ENCODE measurements at places on chromosomes 2 and 18.

GRCh38 chr2:59885541-59885940, 667.9 kb downstream of the BCL11A start:
- no peak for DNase-seq

GRCh38 chr2:227164763-227165291, 403 bp downstream of the COL4A3 start:
- no peak for DNase-seq

GRCh38 chr18:62069556-62069955, 117.3 kb downstream of the PIGN start:
- no peak for DNase-seq

- no peak for DNase-seq
Measured at GRCh38 chr2:161417438-161418274, 1.6 kb downstream of the TBR1 start.

DNA sequence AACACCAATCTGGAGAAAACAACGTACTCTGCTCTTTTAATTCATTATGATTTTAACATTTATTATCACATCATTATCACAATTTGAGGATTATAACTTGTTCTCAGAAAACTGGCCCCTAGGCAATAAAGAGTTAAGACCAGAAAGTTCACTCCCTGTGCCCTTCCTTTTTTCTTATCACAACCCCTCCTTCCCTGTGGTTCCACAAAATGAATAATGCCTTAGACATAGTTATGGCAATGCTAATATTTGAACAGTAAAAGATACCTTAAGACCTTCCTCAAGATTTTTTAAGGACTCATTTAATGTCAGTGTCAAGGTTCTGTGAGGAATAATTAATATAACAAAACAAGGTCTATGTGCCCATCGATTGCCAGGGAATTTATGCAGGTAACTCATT, 596.2 kb downstream of the ARHGAP15 start:
- no peak for DNase-seq

- no peak for DNase-seq
Measured at GRCh38 chr2:218501665-218502064, 66.5 kb downstream of the USP37 start.

- no peak for DNase-seq
Measured at GRCh38 chr18:1916869-1917523, 654.3 kb downstream of the METTL4 start.

- no peak for DNase-seq
Measured at GRCh38 chr2:111938392-111938791, 40.0 kb downstream of the MERTK start.

GRCh38 chr2:1481406-1482252, 68.4 kb downstream of the TPO start:
- no peak for DNase-seq

DNA sequence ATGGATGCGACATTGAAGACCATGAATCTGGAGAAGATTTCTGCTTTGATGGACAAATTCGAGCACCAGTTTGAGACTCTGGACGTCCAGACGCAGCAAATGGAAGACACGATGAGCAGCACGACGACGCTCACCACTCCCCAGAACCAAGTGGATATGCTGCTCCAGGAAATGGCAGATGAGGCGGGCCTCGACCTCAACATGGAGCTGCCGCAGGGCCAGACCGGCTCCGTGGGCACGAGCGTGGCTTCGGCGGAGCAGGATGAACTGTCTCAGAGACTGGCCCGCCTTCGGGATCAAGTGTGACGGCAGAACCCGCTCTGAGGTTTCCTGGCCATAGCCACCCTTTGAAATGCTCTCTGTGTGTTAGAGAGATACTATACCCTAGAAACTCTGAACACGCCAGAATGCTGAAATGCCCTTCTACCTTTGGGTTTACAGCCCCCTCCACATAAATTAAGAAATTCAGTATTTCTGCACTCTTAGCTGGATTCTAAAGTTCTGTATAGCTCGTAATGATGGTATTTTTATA, 659 bp downstream of the CHMP1B start:
- peak; percentile 16 for DNase-seq

DNA sequence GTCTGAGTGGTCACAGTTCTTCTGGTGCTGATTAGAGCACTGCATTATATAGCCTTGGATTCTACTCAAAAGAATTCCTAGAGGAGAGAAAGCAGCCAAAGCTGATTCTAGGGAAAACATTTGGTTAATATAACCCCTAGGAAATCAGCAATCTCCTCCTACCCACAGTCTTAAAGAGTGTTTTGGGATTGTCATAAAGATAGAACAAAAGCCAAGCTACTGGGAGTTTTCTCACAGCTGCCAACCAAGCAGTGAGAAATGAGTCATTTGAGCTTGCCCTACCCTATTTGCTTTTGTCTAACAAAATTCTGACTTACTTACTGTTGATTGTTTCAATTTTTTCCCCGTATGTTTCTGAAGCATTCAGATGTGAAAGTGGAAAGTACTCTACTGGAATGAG, 469.3 kb downstream of the PLCL1 start:
- DNase-seq, result no peak

GRCh38 chr2:216292886-216293301, 79.4 kb downstream of the MARCHF4 start:
- no peak for DNase-seq

DNA sequence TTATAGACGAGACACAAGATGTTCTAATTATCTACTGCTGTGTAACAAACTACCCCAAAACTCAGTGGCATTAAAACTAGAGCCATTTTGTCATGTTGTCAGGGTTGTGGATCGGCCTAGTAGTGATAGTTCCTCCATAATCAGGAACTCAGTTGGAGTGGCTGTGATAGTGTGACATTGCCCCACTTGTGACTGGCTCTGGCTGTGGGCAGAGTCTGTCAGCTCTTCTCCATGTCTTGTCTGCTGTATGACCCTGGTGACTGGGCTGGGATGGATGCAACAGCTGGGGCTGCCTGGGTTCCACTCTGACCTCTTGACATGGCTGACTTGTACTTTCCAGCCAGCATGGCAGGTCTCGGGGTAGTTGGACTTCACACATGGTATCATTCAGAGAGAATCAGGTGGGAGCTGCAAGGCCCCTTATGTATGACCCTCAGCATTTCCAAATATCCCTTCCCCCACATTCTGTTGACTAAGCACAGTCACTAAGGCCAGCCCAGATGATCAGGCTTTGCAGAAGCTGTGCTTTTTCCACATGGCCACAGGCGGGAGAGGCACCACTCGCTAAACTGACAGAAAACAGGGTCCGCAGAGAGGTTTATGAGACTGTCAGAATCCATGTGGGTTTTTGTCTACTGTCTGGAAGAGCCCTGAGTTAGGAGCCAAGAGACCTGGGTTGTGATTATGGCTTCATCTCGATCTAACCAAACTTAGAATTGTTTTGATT, 50.3 kb downstream of the SETBP1 start:
- DNase-seq, result no peak

GRCh38 chr2:204104811-204105210, 168.2 kb downstream of the ICOS start:
- no peak for DNase-seq

DNA sequence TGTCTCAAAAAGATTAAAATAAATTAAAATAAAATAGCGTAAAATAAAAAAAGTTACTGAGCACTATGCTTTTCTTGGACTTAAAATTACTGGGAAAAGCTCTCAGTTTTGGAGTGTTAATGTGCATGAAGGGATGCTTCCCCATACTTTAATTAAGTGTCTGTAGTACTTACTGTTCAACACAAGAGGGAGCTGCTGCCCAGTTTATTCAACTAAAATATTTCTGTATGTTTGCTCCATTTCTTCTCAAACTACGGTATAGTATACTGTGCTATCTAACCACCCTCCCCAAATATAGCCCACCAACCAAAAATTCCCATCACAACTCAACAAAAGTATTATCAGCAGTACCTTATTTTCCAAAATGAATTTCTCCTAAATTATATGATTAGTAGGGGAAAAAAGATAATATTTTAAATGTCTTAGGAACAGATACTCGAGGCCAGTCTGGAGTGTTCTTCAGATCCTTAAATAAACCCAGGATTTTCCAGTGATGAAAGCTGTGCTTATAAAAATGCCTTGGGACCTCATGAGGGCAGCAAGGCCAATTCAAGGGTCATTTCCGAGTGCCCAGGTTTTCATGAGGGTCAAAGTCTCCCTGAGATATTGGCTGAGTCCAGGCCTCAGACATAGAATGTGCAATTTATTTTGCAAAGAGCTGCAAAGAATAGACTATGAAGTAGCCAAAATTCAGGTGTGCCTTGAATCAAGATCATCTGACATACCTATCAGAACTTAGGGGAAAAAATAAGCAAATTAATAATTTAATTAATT, 64.1 kb downstream of the CHRNA1 start:
- no peak for DNase-seq

DNA sequence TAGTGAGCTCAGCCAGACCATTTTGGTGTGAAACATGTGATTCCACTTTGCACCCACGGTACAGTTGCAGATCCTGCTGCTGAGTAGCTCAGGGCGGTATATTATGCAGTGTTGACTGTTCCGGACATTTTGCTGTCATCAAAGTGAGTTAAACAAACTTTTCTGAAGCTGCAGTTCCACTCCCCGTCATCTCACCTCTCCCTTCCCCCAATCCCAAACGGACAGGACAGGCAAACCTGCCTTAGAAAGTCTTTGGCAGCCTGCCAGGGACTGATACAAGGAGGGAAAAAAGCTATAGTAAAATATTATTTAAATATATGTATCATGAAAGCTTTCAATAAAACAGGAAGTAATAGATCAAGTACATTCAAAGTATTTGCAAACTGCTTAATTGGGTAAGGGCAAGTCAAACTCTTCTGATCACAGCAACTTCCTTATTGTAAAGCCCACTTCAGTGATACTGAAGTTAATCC, 35.5 kb upstream of the SP5 start:
- DNase-seq, result no peak

GRCh38 chr2:45009303-45009927, at the start of gene SIX2:
SIX2 (minus strand) TSS chr2:45009452; CDS start chr2:45009110, 342 bp downstream.
- DNase-seq, result no peak

- DNase-seq, result no peak
Measured at GRCh38 chr2:241317391-241317790, 1.7 kb downstream of the SEPTIN2 start.

DNA sequence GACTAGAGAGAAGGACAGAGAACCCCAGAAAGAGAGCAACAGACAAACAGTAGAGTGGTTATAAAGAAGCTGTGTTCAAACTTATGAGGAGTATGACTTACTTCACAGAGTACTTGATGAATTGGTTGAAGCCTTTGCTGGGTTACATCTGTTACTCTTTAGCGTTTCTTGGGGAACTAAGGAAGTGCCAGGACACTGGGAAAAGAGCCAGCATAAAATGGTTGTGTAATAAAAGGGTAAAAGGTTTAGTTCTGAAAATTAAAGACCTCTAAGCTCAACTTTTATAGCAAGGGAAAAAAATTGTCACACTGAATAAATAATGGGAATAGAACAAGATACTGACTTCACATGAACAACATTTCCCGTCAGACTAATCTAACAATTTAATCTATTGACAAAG, 17.0 kb upstream of the STAT4 start:
- DNase-seq, result no peak

DNA sequence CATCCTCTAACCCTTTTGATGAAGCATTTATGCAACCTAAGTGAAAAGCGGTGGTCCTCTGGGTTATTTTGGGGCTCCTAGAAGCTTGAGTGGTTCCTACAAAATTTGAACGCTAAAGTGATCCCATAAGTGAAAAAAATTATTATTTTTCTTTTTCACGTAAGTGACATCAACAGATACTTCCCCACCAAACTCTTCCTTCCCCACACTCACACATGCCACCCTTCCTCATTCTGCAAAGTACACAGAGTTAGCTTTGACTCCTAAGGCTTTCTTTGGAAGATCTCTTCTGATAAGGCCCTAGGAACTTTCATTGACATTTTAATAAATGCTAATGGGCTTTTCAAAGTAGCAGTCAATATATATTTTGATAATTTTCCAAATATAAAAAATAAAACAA, 109.7 kb downstream of the DOCK10 start:
- DNase-seq, result no peak

DNA sequence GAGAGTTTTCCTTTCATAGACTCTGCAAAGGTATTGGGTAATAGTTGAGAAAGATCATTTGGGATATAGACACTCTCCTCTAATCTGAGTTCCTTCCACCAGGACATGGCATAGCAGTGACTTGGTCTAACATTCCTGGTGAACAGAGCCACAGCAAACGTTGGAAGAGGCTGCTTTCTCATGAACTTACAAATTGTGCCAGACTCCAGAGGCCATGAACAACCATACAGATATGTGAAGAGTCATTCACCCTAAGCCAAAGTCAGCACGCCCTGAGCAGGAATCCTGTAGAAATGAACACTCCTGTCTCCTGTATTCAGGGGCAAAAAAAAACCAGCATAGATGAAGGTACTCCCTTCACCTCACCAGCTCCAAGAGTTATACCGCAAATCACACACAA, 152.8 kb downstream of the TMEM18 start:
- no peak for DNase-seq

- DNase-seq, result peak; percentile 64
Measured at GRCh38 chr2:239369631-239370161, 31.1 kb downstream of the HDAC4 start.

DNA sequence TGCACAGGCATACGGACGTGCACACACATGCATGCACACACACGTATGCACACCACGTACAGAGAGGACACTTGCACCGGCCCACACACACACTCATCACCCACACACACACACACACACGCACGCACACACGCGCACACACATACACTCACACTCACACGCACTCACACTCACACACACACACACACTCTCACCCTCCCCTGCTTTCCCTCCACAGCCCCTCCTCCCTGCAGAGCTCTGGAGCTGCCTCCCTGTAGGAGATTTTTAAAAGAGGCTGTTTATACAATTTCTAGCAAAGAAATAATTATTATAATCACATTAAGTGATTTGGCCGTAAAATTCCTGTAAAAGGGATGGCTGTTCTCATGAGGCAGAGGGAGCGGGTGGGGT, 36.5 kb upstream of the SNED1 start:
- DNase-seq, result no peak

DNA sequence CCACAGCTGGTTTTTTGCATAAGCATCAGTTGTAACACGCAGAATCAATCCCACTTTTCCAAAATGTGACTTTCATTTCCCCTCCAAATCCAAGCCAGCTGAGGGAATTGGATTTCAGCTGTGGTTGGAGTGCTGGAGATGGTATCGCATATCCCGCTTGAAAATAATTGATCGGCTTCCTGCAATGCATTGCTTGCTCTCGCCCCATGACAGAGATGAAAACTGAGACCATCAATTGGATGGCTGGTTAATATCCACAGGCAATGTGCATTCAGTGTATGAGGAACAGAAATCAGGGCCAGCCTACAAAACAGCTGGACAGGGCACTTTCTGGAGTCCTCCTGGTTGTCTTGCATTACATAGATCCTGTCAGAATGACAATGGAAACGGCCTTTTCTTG, 135.3 kb downstream of the MAIP1 start:
- DNase-seq, result no peak

- no peak for DNase-seq
Measured at GRCh38 chr2:160140471-160140870, 59.6 kb downstream of the ITGB6 start.
